ENCODE measurements at places on chromosomes 2 and 18.

- DNase-seq: no peak
Observed at GRCh38 chr2:103669531-103669930, 907.7 kb downstream of the TMEM182 start.

DNA sequence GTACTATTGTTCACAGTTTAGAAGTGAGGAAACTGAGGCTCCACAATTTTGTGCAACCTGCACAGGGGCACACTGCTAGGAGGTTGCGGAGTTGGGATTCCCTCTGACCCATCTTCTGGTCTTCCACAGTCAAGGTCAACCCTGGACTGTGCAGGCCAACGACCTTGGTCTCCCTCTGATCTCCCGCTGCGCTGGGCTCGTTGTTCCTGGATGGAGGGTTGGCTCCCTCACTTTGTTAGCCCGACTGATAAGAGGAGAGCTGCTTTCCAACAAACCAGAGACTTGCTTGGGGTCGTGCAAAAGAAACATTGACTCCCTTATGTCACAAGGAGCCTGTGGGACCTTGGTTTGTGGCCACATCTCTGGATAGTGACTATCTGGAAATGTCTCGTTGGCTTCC, 187.6 kb downstream of the MYCN start:
- no peak for DNase-seq

DNA sequence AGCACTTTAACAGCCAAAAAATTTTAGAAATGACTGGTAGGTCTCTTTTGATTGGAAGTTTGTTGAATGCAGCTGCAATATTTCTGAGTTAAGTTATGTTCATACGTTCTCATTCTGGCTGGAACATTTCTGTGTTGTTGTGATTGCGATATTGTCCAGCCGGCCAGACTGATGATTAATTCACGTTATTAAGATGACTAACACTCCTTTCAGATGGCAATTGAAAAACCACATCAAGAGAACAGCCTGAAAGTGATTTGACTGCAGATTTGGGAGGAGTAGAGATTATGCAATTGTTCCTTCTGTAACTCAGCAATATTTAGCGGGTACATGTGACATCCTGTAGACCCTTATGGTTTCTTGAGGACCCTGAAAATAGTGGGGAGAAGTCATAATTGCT, 133.7 kb downstream of the FBXO15 start:
- no peak for DNase-seq

- DNase-seq: peak; percentile 24
Observed at GRCh38 chr2:20506201-20506685, 59.4 kb downstream of the RHOB start.

GRCh38 chr2:40287773-40288172, 164.1 kb downstream of the SLC8A1 start:
- no peak for DNase-seq

DNA sequence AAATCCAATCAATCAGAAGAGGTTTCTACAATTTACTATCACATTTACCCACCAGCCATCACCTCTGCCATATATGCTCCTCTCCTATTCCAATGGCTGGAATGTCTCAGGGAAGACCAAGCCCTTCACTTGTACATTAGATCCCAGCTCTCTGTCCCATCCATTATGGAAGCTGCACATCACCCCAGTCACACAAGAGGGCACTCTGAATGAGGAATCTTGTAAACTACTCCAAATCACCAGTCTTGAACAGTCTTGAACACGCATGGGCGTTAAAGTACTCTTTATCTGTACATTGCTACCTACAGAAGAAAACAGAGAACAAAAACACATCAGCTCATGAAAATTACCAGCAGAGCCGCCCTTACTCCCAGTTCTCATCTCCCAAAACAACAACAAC, 38.7 kb downstream of the ZC3H8 start:
- peak; percentile 42 for DNase-seq

DNA sequence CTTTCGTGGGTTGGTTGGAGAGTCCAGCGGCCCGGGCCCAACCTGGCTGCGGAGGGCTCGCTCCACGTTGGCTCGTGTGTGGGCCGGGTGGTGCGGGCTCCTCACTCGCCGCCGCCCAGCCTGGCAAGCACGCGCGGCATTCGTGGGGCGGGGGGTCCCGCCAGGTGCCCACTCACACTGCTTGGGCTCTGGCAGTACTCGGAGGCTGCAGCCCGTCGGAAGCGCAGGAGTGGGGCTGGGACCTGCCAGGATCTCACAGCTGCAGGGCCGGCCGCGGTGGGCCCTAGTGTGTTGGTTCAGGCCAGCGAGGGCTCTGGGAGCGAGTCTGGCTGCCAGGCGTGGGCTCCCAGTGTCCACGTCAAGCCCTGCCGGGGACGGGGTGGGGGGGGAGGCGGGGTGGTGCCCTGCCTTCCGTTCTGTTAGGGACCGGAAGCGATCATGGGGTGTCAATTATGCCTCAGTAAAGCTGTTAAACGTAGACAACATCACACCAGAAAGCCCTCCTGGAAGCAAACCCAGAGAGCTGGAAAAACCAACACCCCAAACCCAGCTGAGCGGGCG, 1.0 kb upstream of the HS6ST1 start:
- DNase-seq: no peak

GRCh38 chr2:142139384-142139783, 8.6 kb upstream of the LRP1B start:
- no peak for DNase-seq

GRCh38 chr2:178256382-178257042, 62.2 kb downstream of the OSBPL6 start:
- peak; percentile 17 for DNase-seq

Data from cerebellar cortex (tissue), 1 donor.